Cortex of kidney (tissue), 1 donor: ENCODE measurements at places on chromosomes 7 and 10.

GRCh38 chr7:21959387-21959776 lies 13.7 kb upstream of the CDCA7L start:
- no peak for DNase-seq

- DNase-seq = no peak
Observed at GRCh38 chr10:112932658-112933057, 17.4 kb upstream of the TCF7L2 start.

DNA sequence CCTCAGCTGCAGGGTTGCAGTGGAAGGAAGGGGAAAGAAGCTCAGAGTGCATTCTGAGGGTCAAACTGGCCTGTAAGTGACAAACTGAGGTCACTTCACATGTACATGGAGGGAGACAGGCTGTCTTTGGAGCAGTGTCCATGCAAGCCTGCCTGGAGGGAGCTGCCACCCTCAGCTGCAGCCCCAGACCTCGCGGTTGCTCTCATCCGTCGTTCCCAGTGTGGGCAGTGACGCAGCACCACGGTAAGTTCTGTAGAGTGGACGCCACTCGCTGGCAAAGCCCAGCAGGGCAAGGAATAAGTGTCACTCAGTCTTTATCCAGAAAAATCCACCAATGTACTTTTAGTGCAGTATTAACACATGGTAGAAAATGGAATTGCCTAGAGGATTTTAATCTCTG lies 225.7 kb downstream of the MGMT start:
- no peak for DNase-seq

DNA sequence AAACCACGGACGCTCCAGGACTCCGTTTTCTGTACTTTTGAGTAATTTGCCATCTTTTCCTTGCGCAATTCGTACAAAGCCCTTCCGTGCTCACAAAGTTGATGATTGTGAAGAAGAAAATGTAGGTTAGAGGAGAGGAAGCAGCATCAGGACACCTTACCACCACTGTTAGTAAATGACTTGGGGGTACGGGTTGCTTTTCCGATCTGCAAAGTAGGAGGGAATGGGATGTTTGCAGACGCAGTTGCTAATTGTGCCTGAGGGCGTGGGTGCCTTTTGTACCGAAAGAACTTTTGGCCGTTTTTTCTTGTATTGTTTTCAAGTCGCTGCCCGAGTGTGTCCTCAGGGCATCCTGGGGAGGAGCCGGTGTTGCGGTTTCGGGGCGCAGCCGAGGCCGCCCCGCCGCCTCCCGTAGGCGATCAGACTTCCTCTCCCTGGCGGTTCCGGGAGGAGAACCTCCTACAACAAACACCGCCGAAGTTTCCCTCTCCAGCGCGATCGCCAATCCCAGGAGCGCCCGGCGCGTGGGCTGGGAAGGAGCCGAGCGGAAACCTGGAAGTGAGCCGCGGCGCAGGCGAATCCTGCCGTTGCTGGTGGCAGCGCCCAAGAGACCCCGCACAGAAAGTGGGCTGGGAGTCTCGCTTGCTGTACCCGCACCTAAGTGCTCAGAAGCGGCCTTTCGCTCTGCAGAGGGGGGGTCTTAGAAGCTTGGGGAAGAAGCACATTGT lies 1.0 kb downstream of the PRR15 start:
- DNase-seq = no peak
